ENCODE measurements at places on chromosomes 13 and 19.

DNA sequence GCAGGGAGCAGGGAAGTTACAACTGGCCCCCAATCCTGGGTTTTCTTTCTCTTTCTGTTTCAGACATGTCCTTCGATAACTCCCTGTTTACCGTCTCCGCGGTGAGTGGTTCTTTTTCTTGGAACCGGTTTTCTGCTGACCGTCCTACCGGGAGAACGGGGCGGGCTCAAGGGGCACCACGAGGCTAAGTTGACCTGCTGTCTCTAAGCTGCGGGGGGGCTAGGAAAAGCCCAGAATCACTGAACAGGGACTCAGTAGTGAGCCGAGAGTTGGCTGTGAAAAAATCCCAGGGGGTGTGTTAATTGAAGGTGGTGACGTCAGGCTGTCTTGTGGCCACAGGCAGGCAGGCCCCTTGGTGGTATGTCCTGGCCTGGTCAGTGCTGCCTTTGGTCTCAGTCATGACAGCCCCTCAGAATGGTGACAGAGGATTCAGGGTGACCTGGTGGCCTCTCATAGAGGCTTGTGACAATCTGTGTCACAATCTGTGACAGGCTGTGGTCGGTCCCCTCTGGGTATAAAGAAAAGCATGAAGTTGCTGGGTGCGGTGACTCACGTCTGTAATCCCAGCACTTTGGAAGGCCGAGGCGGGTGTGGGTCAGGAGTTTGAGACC lies 8.1 kb upstream of the CARM1 start:
- H3K27me3 ChIP-seq, result no peaks in the 10 kb centered on the region
- H3K36me3 ChIP-seq, result no peaks in the 10 kb centered on the region
- no peak overlapping the region for H3K27ac ChIP-seq
- no peak for DNase-seq
- H3K4me1 ChIP-seq, result no peaks in the 10 kb centered on the region

DNA sequence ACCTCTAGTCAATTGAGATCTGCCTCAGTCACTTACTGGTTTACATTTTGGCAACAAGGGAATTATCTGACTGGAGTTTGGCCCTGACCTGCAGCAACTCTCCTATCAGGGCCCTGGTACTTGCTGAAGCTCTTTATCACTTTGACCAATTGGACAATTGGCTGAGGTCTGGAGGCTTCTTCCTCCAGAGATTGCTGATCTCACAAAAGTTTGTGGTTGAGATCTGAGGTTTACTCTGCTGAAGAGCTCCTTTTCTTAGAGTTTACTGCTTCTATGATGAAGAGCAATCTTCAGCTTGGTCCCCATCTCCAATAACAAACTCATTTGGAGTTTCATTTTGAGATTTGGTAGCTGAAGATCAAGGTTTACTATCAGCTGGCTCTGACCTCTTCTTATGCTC lies 276.9 kb upstream of the SGCG start:
- no peaks in the 10 kb centered on the region for H3K4me1 ChIP-seq
- no peak for DNase-seq
- H3K4me3 ChIP-seq, result no peak overlapping the region
- H3K27ac ChIP-seq, result no peak overlapping the region
- H3K36me3 ChIP-seq, result no peaks in the 10 kb centered on the region

DNA sequence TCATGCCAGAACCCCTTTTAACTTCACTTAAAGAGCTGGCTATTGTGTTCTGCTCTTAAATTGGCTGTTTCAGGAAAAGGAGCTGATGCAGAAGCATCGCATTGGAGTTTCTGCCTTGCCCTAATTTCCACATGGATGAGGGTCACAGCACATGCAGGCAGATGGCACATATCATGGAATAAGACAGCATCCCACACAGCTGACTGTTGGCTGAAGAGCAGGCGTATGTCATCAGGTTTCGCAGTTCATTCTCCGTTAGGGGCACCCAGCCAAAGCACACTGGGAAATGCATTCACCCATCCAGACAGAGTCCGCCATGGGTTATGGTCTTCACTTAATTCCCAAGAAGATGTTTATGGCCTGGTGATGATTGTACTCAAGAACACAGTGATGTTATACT lies 572.5 kb downstream of the LIG4 start:
- no peak for DNase-seq
- no peaks in the 10 kb centered on the region for H3K36me3 ChIP-seq
- H3K27me3 ChIP-seq, result peaks cover 5% of the 10 kb centered on the region
- H3K4me3 ChIP-seq, result no peak overlapping the region
- H3K4me1 ChIP-seq, result no peaks in the 10 kb centered on the region

- H3K4me1 ChIP-seq, result no peaks in the 10 kb centered on the region
- H3K36me3 ChIP-seq, result no peaks in the 10 kb centered on the region
- no peak overlapping the region for H3K4me3 ChIP-seq
- H3K27ac ChIP-seq, result no peak overlapping the region
- no peaks in the 10 kb centered on the region for H3K27me3 ChIP-seq
Measured at GRCh38 chr19:38350883-38351282, 15.3 kb downstream of the CATSPERG start.

DNA sequence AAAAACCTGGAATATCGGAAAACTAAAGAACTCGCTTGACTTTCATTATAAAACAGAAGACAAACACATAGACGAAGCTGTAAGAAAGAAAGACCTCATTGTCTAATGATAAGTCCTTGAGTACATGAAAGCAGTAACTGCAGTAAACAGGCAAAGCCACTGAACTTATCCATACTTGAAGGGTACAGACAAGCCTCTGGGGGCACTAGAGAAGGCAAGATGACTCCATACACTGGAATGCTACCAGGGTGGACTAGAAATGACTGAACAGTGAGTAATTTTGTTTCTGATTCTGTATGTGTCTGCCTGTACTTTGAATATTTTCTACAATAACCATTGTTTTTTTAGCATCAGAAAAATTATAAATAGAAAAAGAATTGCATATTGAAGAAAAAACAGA lies 507.9 kb downstream of the UQCRFS1 start:
- H3K4me1 ChIP-seq, result peaks cover 42% of the 10 kb centered on the region
- peaks cover under 1% of the 10 kb centered on the region for H3K36me3 ChIP-seq
- H3K4me3 ChIP-seq, result no peak overlapping the region
- H3K27ac ChIP-seq, result peak overlapping the region; percentile 69
- H3K27me3 ChIP-seq, result no peaks in the 10 kb centered on the region
- DNase-seq, result no peak

- H3K4me1 ChIP-seq, result peaks cover 9% of the 10 kb centered on the region
- H3K36me3 ChIP-seq, result no peaks in the 10 kb centered on the region
- no peaks in the 10 kb centered on the region for H3K27me3 ChIP-seq
- H3K4me3 ChIP-seq, result no peak overlapping the region
- DNase-seq, result no peak
Measured at GRCh38 chr13:30847650-30848307, 58.3 kb upstream of the MEDAG start.

DNA sequence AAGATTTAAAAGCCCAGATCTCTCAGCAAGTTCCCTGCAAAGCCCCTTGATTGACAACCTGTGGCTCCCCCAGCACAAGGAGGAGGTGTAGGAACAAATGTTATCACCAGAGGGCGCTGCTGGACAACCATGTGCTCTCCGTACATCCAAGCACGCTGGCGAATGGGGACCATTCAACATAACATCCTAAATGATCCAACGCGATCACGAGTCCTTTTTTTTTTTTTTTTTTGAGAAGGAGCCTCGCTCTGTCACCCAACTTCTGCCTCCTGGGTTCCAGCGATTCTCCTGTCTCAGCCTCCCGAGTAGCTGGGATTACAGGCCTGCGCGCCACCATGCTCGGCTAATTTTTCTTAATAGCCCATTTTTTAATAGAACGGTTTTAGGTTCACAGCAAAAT lies 52.0 kb downstream of the NWD1 start:
- H3K27ac ChIP-seq, result no peak overlapping the region
- H3K36me3 ChIP-seq, result no peaks in the 10 kb centered on the region
- peak; percentile 68 for DNase-seq
- no peaks in the 10 kb centered on the region for H3K27me3 ChIP-seq
- no peak overlapping the region for H3K4me3 ChIP-seq

DNA sequence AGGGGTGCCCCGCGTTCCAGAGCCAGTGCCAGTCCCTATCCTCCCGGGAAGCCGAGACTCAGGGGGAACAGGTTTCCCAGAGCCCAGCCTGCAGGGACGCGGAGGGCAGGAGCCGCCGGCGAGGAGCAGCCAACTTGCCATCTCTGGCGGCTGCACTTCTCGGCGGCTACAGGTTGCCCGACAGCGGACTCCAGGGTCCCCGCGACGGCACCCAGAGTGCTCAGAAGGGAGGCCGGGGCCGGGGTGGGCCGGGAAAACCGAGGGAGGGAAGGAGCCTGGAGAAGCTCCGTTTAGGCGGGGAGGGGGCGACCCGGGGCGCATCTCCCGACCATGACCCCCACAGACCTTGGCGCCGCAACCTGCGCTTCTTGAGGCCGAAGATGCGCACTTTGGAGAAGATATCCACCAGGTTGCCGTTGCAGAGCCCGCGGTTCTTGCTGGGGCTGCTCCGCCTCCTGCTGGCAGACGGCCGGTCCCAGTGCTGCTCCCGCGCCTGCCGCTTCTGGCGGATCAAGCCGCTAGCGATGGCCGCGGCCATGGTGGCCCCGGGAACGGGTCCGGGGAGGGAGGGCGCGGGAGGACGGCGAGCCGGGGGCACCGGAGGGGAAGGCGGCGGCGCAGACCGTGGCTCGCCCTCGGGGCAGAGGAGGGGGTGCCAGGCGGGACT lies 463.8 kb downstream of the ITGBL1 start:
- H3K36me3 ChIP-seq, result no peaks in the 10 kb centered on the region
- H3K4me1 ChIP-seq, result no peaks in the 10 kb centered on the region
- H3K4me3 ChIP-seq, result no peak overlapping the region
- peaks cover 86% of the 10 kb centered on the region for H3K27me3 ChIP-seq

DNA sequence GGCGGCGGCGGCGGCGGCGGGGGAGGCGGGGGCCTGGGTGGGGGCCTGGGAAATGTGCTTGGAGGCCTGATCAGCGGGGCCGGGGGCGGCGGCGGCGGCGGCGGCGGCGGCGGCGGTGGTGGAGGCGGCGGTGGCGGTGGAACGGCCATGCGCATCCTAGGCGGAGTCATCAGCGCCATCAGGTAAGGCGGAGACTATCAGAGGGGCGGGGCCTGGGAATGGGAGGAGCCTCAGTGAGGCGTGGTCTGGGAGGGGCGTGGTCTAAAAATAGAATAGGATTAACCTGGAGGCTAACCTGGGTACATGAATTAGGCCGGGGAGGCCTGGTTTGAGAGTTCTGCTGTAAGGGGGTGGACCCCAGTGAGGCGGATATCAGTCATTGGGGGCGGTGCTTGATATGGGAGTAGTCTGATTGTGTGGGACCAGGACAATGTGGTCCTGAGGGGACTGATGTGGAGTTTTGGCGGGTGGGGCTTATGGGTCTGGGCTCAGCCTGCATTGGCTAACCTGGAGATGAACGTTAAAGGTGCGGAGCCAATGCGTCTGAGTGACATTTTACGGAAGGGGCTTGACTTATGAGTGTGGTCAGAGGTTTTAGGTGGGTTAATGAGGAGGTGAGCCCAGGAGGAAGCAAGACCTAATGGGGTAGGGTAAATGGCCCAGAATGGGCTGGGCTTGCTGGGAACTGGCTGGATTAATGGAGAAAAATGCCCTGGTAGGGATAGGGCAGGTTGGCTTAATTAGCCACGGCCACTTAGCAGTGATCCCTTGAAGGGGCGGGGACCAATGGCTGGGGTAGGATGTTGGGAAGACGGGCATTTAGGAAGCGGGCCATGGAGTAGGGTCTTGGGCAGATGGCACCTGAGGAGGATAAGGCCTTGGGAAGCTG lies 1.4 kb downstream of the CAPNS1 start:
- H3K4me3 ChIP-seq, result peak overlapping the region; percentile 72
- DNase-seq, result peak; percentile 89
- H3K27ac ChIP-seq, result peak overlapping the region; percentile 95
- H3K27me3 ChIP-seq, result no peaks in the 10 kb centered on the region
- H3K4me1 ChIP-seq, result peaks cover 9% of the 10 kb centered on the region

DNA sequence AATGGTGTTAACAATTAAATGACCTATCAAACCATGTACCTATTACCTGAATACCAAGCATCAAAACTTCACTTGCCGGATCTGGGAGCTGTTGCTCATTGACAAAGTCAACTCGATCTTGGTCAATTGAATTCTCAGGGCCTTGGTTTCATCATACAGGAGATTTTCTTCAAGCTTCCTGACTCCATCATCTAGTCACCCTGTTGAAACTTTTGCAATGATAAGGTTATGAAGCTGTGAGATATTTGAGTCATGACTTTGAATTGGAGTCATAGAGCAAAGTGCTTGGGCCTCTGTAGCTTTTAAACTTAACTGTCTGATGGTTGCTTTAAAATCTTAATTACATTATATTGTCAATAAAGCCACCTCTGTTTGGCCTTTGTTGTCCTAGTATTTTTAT lies 260.9 kb downstream of the COG6 start:
- H3K4me3 ChIP-seq, result no peak overlapping the region
- H3K27me3 ChIP-seq, result no peaks in the 10 kb centered on the region
- peaks cover 9% of the 10 kb centered on the region for H3K4me1 ChIP-seq
- H3K36me3 ChIP-seq, result no peaks in the 10 kb centered on the region
- H3K27ac ChIP-seq, result no peak overlapping the region
- no peak for DNase-seq

- H3K27ac ChIP-seq, result no peak overlapping the region
- H3K27me3 ChIP-seq, result peaks cover 3% of the 10 kb centered on the region
- no peak for DNase-seq
Measured at GRCh38 chr13:111962431-111962891, 104.5 kb upstream of the SOX1 start.

- no peaks in the 10 kb centered on the region for H3K27me3 ChIP-seq
- H3K27ac ChIP-seq, result no peak overlapping the region
- no peaks in the 10 kb centered on the region for H3K4me1 ChIP-seq
- H3K36me3 ChIP-seq, result no peaks in the 10 kb centered on the region
- H3K4me3 ChIP-seq, result no peak overlapping the region
Measured at GRCh38 chr19:47545061-47545948, 27.6 kb downstream of the ZNF541 start.

GRCh38 chr13:21079761-21080592 lies 18.6 kb upstream of the LATS2 start:
- no peaks in the 10 kb centered on the region for H3K27me3 ChIP-seq
- DNase-seq, result no peak
- peaks cover 12% of the 10 kb centered on the region for H3K4me1 ChIP-seq
- H3K27ac ChIP-seq, result peak overlapping the region; percentile 8
- no peak overlapping the region for H3K4me3 ChIP-seq

- no peaks in the 10 kb centered on the region for H3K27me3 ChIP-seq
- no peak overlapping the region for H3K4me3 ChIP-seq
- no peak overlapping the region for H3K27ac ChIP-seq
- H3K4me1 ChIP-seq, result no peaks in the 10 kb centered on the region
Measured at GRCh38 chr13:96860882-96861281, 133.4 kb downstream of the OXGR1 start.
